NCI-H2107 (cell line): ENCODE measurements at places on chromosomes 2 and 18.

DNA sequence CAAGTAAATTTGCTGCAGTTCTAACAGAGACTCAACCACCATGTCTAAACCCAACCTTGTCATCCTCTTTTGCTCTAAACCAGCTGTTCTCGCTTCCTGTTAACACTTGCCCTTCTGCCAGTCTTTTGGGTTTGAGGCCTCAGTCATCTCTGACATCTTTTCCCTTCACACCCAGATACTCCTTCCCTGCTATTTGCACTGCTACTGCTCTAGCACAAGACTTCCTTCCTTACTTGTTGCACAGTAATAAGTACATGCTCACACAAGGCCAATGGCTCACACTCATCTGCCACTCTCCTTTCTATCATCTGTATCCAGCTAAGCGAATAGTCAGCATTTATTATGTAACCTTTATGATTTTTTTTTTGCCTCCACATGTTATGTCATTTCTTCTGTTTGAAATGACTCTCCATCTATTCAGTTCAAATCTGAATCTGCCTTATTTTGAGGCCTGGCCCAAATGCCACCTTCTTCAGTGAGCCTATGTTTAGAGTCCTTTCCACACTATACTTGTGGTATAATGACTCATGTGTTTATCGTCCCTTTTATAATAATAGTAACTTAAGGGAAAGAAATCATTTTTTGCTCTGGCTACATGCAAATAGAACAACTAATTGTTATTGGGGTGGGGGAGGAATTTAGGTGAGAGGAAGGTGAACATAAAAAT, 22.5 kb upstream of the CDKL4 start:
- no peak for DNase-seq

- DNase-seq, result no peak
Measured at GRCh38 chr2:168916331-168916675, 15.2 kb downstream of the G6PC2 start.

- no peak for DNase-seq
Measured at GRCh38 chr18:69789794-69790193, 157.9 kb downstream of the CD226 start.

DNA sequence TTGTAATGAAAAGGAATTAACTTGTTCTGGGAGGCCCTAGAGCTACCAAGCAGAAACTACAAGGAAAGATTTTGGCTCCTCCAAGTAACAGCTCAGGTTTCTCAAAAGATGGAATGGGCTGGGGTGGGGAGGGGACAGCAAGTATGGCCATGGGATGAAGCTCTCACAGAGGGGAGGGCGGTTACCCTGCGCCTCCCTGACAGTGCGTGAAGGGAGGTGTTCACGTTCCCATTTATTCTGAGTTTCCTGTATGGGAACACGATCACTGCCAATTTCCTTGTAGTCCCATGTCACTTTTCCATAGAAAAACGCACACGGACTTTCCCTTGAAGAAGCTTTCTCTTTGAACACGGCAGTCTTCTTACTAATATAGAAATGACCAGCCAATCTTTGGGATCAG, 17.0 kb downstream of the CDC42EP3 start:
- no peak for DNase-seq

DNA sequence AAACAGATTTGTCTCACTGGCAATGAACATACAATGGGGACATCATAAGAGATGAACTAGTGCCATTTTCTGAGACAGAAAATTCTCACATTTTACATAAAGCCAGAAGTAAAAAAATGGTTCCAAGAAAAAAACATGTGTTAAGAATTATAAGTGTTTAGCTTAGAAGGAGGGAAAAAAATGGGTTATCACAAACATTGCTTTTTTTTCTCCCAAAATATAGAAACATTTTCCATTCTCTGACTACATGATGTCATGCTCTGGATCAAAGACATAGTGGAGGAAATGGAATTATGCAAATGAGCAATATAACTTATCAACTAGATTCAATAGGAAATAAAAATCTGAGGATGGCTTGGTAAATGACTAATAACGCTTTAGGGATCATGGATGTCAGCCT, 49.8 kb downstream of the SPATS2L start:
- DNase-seq, result no peak

DNA sequence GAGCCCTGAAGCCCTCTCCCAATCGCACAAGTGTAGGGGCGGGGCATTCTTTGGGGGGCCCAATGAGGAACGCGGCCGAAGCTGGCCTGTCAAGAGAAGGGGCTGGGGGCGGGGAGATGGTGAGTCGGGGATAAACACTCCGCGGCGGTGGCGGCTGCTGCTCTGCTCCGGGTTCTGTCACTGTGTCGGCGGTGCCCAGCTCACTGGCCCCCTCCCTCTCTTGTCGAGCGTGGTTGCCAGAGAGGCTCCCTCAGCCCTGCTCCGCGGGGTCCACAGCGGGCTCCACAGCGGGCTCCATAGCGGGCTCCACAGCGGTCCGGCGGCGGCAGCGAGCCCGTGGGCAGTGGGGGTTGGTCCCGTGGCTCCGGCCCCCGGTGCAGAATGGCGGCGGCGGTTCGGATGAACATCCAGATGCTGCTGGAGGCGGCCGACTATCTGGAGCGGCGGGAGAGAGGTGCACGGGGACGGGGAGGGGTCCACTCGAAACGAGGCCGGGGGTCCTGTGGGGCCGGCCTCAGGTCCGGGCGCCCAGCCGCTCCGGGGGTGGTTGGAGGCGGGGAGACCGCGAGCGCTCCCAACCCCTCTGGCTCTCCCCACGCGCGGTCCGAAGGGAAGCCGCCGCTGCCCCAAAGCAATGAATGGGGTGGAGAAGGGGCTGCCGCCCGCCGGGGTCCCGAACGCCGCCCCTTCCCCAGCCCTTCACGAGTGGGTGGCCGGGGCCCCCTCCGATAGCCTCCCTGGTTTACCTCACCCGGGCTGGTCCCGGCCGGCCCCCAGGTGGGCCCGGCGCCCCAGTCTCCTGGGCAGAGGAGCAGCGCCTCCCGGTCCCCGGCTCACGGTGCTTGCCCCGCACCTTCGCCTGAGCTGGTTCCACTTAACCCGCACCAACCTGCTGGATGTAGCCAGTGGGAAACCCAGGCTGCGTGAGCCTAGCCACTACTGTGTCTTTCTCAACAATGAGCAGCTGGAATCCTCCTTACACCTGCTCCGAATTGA, at the start of gene MXD1:
Gene MXD1 (plus strand): TSS at position 160 of the 996 bp plus-strand sequence. CDS start 222 bp downstream, at position 382.
- no peak for DNase-seq

DNA sequence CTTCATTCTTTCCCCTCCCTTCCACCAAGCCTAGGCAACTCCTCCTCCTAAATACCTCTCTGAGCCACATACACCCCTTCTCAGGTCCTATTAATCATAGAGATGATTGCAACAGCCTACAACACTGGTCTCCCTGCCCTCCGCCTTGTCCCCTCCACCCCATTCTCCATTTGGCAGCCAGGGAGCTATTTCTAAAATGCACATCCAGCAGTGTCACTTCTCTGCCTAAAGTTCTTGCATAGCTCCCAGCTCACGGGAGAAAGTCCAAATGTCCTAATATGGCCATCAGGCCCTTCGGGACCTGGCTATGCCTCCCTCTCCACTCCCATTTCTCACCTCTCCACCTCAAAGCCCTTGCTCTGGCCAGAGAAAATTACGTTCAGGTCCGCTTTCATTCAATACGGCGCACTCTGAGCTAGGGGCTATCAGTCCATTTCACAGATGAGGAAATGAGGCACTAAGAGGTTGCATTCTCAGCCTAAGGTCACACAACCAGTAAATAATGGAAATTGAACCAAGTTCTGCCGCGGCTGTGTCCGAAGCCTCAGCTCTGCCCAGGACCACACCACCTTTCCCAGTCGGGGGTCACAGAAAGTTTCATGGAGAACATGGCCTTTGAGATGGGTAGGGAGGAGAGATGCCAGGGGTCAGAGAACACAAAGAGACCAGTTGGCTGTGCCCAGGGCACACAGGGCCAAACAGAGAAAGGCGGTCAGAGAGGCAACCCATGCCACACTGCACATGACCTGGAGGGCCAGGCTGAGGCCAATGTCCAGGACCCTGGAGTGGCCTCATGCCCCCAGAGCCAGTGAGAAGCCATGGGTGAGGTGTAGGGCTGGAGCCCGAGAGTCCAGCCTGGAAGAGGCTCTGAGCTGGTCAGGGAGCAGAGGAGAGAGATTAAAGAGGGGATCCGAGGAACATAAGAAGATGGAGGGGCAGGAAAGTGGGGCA, 72.8 kb downstream of the TNS1 start:
- no peak for DNase-seq

GRCh38 chr2:48423376-48423775, 106.6 kb upstream of the STON1 start:
- DNase-seq, result no peak

DNA sequence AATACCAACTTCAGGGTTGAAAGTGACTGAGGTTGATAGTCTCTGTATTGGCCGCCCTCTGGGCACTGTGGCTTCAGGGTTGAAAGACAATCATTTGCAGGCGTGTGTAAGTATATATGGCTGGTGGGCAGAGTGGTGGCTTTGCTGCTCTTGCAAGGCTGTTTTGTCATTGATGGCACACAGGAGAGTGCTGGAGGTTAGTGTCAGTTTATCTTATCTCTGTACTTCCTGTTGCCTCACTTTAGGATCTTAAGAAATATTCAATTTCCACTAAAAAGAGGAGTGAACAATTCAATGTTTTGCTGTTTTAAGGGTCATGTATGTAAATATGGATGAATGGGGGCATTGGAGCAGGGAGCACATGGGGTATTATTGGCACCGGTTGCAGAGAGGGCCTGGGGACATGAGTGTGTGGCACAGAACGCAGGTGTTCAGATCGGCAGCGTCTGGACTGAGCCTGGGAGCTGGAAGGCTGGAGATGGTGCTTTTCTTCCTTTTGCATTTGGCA, 51.5 kb downstream of the NCK2 start:
- no peak for DNase-seq

- DNase-seq, result no peak
Measured at GRCh38 chr18:77058290-77058835, 74.2 kb downstream of the MBP start.

GRCh38 chr18:78716022-78716421, 263.6 kb upstream of the SALL3 start:
- no peak for DNase-seq

- DNase-seq, result no peak
Measured at GRCh38 chr2:160928854-160929301, 231.3 kb upstream of the TANK start.

DNA sequence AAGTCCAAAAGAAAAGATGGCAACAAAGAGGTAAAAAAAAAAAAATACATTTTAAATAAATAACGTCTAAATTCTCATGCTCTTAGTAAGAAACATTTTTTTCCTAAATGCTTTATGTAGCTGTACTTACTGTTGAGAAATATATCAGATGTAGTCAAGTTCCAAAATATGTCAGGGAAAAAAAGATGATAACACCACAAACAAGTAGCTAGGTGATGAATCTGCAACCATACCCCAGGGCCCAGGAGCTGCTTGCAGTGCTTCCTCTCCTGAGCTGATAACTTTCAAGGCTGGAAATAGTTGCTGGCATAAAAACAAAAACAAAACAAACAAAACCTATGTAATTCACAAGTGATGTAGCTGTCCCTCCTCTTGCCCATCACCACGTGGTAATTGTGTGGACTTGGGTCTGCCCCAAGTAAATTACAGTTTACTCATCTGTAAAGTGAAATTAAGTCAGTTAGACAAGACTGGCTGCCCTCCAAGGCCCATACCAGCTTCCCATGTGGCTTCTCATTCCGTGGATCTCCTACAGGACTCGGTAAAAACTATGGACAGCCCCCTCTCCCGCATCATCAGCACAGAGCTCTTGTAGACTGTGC, 82.6 kb downstream of the SP100 start:
- no peak for DNase-seq

DNA sequence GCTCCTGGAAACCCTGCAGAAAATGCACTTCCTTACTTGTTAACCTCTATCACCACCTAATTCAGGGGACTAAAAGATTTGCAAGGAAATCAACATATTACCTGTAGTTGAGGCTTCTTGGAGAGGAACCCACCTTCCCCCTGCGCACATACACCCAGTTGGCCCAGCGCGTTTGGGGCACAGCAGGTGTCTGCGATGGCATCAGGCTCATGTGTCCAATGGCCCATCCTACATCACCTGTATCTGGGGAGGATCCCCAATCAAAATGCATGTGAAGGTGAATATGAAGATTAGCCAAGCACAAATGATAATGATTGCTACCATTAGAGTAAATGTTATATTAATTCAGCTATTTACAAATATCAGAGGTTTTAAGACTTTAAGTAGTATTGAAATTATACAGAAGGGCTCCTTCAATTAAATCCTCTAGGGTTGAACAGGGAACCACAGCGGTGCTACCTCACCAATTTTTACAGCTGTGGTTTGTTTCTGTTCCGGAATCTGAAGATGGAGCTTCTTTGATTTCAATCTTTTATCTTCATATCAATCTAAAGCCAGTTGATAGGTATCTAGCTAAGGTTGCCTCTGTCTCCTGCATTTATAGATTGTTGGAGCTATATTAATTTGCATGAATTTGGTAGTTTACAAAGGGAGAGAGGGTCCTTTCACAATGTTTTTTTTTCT, 486.0 kb downstream of the RNF144A start:
- DNase-seq, result no peak

DNA sequence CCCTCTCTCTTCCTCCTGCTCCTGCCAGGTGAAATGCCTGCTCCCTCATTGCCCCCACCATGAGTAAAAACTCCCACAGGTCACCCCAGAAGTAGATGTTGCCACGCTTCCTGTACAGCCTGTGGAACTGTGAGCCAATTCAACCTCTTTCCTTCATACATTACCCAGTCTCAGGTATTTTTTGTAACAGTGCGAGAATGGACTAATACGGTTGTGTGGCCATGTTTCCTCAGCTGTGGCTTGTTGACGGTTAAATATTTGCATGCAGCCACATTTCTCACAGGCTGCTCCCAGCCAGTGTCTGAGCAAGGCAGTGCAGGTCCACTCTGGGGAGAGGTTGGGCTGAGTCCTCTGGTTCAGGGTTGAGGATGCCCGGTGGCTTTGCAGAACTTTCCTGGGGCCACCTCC, 27.8 kb upstream of the COPS8 start:
- DNase-seq, result no peak

- no peak for DNase-seq
Measured at GRCh38 chr18:23307567-23308295, 145.4 kb upstream of the RIOK3 start.

DNA sequence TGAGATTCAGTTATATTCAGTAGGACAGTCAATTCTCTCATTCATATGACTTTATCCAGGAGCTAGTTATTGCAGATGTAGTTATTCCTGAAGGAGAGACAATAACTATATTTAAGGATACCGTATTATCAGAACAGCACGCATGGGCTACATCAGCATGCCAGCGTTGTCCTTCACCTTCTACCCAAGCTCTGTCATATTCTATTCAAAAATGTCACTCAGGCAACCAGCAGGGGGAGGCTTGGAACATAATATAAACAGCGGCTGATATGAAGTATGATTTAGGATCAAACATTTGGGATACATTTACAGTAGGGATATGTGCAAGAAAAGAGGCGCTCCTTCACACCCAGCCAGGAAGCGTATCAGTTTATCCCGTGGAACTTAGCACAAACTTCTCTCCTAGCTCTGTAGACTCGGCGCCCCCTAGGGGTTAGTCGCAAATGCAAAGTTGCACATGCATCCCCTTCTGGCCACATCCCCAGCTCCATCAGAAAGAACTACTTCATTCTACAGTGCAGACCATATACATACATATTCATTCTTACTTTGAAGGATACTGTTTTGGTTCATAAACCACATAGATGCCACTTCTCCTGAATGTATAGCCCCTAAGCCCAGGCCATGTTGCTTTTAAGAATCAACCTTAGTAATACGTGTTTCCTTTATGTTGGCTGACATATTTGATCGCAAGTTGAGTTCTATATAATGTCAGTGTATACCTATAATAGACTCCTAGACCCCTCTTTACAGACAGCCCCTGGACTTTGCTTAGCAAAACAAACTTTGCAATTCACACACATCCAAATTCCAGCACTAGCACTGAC, 759.4 kb downstream of the ADCYAP1 start:
- DNase-seq, result no peak

- DNase-seq, result no peak
Measured at GRCh38 chr2:165562233-165562632, 92.7 kb downstream of the CSRNP3 start.

- DNase-seq, result no peak
Measured at GRCh38 chr2:47782381-47782670, 619 bp upstream of the MSH6 start.
